ENCODE measurements at places on chromosomes 5 and 9.

DNA sequence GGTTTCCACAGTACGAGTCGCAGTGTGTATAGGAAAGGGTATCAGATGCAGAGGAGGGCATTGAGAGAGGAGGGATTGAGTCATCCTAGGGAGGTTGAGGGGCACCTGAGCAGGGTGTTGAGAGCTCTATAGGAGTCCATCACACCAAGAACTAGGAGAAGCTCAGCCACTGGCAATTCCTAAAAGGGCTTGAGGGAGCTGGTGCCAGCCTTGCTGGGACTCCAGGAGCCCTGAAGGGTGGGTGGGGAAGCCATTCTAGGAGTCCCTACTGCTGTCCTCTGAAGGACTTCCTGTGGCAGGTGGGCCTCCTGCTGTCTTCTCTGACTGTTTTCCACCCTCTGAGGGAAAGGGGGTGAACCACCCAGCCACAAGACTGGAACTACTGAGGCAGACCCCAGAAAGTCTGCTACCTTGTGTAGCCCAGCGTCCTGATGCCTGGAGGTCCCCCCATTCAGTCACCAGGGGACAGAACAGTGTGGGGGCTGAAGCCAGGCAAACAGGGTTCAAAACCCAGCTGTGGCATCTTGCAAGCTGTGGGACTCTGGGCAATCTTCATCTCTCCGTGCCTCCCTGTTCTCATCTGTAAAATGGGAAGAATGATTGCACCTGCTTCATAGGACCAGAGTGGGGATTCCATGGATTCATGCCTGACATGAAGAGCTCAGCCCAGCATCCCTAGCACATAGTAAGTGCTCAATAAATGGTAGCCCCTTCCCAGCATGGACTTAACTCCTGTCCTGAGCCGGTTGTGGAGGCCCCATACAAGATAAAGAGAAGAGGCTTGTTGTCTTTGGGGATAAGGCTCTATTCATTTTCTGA, 149.5 kb downstream of the C9orf50 start:
- DNase-seq, result no peak

- no peak for DNase-seq
Observed at GRCh38 chr5:14097998-14098471, 45.1 kb upstream of the TRIO start.

DNA sequence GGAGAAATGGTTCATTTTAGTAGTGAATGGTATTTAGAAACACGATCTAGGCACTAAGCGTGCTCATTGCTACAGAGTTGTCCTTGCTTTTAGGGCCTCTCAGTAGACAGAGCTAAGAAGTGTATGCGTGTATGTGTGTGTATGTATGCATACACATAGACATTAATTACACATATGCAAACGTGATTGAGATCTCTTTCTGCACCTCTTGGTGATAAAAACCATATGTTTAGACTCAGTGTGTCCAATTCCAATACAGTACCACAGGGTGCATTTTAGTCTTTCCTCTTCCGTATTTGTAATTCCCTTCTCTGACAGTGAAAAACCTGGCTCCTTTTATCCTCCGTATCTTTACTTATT, 13.1 kb downstream of the TRIO start:
- no peak for DNase-seq

DNA sequence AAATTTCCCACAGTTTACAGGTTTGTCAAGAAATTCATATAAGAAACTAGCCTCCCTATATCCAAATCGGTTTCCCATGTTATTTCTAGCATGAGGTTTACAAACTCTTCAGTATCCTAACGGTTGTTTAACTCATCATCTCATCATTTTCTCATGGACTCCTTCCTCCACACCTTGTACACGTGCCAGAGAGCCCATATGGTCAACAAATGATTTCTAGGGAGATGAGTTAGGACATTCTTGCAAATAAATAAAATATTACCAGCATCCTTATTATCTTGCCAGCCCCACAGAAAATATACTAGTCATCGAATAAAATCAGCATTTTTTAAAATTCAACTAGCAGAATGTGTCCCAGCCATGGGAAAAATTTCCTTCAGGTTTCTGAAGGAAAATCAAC, 285.2 kb downstream of the EBF1 start:
- DNase-seq, result no peak

GRCh38 chr5:146313027-146313426, 25.6 kb upstream of the POU4F3 start:
- DNase-seq, result no peak

DNA sequence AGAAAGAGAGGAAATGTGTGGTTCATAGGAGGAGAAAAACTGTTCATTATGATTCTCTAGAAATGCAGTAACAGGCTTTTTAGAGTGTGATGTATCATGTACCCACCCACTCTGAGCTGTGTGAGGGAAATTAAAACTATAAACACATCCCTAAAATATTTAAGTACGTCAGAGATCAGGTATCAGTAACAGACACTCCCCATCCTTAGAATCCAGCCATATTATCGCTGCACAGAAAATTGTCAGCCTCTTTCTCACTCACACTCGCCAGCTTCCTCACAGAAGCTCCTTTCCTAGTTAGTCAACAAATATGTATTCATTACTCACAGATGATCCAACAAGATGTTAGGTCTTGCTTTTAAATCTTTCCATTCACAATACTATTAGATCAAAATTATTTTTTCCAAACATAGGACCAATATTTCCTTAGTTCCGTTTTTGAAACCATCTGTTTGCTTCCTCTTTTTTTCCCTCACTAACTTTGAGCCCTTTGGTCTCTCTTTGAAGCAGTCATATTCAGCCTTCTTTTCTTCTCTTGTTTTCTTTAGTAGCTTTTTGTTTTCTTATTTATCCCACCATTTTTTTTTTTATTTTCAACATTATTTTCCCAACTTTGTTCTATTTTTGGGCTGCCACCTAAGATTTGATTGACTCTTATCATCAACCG, 13.6 kb upstream of the MAST4 start:
- no peak for DNase-seq

GRCh38 chr5:112385566-112385965, 33.5 kb downstream of the EPB41L4A start:
- no peak for DNase-seq

GRCh38 chr9:32161720-32162119, 222.7 kb upstream of the ACO1 start:
- no peak for DNase-seq

- no peak for DNase-seq
Observed at GRCh38 chr5:7759257-7759871, 91.6 kb downstream of the CFAP90 start.

DNA sequence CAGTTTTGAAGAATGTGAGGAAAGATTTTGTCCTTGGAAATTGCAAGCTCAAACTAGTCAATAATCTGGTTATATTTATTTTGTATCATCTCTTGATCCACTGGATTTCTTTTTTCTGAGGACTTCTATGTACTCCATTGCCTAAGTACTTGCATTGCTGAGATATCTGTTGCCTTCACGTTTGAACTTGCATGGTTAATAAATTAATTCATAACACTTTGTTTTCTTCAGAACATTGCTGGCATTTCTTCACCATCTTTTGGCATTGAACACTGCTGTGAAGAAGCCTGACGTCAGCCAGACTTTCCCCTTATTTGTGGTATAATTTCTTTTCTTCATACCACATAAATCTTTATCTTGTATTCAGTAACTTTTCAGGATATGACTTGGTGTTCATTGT, 246.0 kb upstream of the KIF2A start:
- no peak for DNase-seq

DNA sequence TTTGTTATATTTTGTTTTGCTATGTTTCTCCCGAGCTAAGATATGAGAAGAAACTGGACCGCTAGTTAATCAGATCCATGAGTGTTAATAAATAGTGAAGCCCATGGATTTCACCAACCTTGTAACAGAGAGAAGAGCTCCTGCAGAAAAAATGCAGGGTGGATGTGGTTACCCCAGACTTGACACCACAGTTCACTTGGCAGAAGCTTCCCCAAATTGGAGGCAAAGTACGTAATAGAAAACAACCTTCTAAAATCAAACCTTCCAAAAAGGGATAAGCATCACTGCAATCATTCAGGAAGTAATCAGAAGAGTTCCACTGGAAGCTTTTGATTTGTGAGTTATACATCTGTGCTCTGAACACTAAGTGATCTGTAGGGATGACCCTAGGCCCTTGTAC, 267.5 kb downstream of the ACTL7B start:
- DNase-seq, result no peak
